GM12892 (cell line): ENCODE measurements at places on chromosomes 1 and 21.

DNA sequence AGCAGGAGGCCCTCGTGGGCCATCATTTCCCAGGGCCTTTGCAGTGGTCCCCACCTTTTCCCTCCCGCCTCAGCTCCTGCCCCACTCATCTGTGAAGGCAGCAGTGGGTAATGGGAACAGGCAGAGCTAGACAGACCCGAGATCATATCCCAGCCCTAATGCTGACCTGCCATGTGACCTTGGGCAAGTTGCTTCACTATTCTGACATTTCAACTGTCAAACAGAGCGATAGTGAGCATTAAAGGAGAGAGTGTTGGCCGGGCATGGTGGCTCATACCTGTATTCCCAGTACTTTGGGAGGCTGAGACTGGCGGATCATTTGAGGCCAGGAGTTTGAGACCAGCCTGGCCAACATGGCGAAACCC lies 51.7 kb downstream of the RPS6KA1 start:
- no peak for DNase-seq

- no peak for DNase-seq
Observed at GRCh38 chr1:224061436-224061835, 52.5 kb upstream of the FBXO28 start.

DNA sequence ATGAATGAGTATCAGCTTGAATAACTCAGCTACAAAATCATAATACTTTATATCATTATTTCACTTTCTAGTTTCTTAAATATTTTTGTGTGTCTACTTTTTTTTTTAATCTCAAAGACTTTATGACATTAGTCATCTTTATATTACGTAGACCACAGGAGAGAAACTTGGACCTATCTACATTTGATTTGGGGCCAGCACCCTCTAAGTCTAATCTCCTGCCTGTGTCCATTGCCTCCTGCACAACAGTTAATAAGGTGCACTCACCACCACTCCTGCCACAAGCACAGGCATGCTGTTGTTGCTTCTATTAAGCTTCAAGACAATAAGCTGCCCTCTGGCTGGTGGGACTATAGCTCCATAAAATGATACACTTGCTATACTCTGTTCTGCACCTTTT lies 70.4 kb downstream of the DIRAS3 start:
- DNase-seq = no peak

DNA sequence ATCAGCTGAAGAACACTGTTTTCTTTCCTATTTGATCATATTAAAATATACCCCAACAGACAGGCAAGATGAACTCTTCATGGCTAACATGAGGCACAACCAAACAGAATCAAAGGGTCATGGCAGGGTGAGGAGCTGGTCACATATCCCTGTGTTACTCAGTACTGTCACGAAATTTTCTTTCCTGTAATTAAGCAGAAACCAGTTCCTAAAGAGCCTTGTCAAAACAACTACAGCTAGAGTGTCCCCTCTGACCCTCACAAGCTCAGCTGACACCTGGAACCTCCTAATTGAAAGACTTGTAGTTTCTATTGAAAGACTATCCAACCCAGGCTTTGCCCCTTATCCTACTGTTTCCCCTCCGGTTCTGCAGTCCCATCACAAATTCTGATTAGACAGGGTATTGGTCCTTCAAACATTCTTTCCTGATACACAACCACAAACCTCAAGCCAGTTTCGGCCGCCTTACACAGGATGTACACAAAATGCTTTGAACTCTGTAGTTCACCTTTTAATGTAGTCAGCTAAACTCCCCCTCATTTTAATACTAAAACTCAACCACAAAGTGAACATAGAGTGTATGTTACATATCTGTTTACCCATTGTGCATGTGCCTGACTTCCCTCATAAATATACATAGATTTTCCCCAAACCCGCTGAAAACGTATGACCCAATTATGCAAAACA lies 651.9 kb downstream of the MRPL39 start:
- no peak for DNase-seq

- no peak for DNase-seq
Observed at GRCh38 chr1:105793536-105794146, 1262.8 kb upstream of the PRMT6 start.

DNA sequence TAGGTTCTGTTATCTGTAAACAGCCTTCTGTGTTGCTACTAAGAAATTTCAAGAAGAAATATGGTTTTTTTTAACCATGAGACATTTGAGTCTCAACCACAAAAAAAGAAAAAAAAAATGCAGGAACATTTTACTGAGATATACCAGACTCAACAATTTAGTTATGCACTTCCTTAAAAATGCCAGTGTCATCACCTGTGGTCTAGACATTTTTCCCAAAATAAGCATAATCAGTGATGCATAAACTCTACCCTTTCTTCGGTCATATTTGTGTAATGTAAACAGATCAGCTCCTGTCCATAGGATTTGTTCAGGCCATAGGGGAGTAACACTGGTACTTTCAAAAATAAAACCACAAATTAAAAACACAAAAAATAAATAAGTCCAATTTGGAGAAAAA lies 122.6 kb upstream of the TNFSF4 start:
- DNase-seq = no peak
